Stimulated activated CD4-positive, alpha-beta T cell treated with anti-CD3 and anti-CD28 coated beads, Interleukin-12 subunit alpha, Interleukin-12 subunit beta, amount 100 ng/mL, for 48 hours (primary cell): ENCODE measurements at places on chromosomes 13 and 19.

- no peak for DNase-seq
Measured at GRCh38 chr19:313988-314815, 23.0 kb upstream of the PLPP2 start.

- no peak for DNase-seq
Measured at GRCh38 chr13:109780845-109781383, 5.5 kb downstream of the IRS2 start.

- DNase-seq, result peak; percentile 87
Measured at GRCh38 chr19:52535771-52536447, 8.4 kb downstream of the ZNF808 start.

- no peak for DNase-seq
Measured at GRCh38 chr19:48354332-48354992, 9.3 kb downstream of the TMEM143 start.

DNA sequence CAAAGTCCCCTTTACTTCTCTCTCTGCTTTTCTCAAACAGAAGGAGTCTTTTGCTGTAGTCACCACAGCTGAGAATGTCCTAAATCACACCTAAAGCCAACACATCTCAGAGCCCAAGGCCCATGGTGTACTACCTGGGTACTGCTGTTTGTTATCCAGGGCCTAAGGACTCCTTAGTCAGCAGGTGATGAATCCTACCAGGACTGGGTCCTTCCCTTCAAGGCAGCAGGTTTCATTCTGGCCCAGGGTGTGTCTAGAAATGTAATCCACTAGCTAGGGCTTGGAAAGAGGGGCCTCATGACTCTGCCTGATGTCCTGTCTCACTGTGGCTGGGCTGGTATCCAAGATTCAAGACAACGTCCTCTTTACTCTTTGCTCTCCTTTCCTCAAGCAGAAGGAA, 36.2 kb upstream of the ENOX1 start:
- DNase-seq, result no peak

DNA sequence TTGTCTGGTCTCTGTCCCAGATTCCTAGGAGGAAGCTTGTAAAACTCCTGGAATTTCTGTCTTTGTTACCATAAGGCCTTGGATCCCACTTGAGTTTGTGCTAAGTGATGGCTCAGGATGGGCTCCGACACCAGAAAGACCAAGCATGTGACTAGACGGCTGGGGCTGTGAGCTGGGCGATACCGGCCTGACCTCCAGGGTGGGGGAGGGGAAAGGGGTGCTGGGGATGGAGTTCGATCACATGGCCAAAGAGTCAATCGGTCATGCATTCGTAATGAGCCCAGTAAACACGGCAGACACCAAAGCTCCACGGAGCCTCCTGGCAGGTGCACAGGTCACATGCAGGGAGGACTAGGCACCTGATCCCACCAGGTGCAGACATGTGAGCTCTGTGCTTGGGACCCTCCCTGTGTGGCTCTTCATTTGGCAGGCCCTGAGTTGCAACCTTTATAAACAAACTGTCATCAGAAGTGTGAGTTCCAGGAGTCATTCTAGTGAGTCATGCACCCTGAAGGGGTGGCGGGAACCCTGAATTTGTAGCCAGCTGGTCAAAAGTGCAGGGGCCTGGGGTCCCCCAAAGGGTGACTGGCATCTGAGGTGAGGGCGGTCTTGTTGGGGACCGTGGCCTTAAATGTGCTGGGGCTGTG, 27.1 kb downstream of the ELAVL1 start:
- DNase-seq, result no peak

GRCh38 chr19:10861103-10861651, 10.2 kb upstream of the CARM1 start:
- no peak for DNase-seq

DNA sequence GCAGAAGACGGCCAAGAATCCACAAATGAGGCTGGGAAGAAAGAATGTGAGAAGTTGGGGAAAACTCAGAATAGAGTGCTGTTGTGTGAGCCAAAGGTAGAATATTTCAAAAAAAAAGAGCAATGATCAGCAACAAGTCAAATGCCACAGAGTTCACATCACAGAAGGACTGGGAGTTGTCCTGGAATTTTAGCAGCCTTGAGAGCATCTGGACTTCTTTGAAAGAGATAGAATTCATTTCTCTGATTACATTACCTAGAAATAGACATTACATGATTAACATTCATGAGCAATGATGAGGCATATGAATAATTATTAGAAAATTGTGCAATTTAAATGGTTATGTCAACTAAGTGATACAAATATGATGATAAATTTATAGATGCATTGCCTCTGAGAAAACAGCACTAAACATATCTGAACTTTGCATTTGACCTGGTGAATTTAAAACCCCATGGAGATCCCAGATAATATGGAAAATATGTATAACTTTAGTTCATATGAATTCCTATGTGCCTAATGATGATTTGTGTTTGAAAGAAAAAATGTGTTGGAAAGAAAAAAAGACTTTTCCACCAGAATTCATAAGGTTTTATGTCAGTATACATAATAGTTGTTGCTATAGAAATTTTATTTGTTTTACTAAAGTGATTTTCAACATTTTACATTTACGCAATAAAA, 186.2 kb downstream of the POSTN start:
- DNase-seq, result no peak

GRCh38 chr19:46015687-46016425, 7.0 kb downstream of the PGLYRP1 start:
- DNase-seq, result no peak

- no peak for DNase-seq
Measured at GRCh38 chr19:40512473-40513344, 45.9 kb downstream of the SPTBN4 start.

DNA sequence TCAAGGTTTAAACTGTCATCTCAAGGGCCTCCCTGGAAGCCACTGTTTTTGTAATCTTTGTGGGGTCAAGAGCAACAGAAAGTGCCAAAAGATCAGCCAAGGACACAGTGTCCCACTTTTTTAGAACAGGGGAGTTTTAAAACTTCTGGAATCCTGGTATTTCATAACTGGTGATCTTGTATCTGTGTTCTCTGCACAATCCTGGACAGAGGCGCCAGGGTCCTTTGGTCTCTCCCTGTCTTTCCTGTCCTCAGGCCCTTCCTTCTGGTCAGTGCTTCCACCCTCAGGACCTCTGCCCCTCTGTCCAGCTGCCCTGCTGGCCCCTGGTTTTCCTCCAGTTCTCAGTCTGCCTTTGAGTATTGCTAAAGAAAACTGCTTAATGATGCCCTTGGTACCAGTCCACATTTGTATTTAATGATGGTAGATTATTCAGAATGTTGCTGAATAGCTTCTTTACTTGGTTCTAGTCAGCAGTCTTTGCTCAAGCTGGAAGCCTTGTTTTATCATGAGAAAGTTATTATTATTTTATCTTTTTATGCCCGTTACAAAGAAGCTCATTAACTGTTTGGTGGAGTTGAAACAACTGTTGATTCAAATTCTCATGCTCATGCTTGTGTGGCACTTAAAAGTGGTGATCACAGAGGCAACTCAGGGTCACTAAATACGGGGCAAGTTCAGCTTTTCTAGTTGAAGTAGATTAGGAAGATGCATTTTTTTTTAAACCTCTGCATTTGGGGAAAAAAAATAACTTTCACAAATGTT, 47.5 kb downstream of the WASF3 start:
- DNase-seq, result no peak

- no peak for DNase-seq
Measured at GRCh38 chr13:28426381-28426780, 68.5 kb downstream of the FLT1 start.

- DNase-seq, result no peak
Measured at GRCh38 chr13:42977219-42977659, 14.8 kb downstream of the EPSTI1 start.

- DNase-seq, result no peak
Measured at GRCh38 chr19:4327877-4328242, 10.8 kb downstream of the STAP2 start.

DNA sequence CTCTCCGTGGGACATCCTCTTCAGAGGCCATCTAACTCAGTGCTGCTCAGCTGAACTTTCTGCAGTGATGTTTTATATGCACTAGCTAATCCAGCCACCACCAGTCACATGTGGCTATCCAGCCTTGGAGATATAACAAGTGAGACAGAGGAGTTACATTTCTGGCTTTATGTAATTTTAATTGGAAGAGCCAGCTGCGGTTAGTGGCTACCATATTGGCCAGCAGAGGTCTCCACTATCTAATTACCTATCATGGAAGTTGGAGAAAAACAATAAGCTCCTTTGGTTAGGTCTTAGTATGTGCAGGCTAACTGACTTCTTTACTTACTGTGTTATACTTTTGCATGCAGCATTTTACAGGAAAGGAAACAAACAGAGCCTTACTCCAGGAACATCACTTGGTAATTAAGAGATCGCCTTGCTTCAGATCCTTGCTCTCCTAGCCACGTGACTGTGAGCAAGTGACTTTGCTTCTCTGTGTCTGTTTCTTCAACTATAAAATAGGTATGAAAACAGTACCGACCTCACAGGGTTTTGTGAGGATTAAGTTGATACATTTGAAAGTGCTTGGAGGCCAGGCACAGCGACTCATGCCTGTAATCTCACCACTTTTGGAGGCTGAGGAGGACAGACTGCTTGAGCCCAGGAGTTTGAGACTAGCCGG, 1.6 kb upstream of the KLK10 start:
- DNase-seq, result no peak

DNA sequence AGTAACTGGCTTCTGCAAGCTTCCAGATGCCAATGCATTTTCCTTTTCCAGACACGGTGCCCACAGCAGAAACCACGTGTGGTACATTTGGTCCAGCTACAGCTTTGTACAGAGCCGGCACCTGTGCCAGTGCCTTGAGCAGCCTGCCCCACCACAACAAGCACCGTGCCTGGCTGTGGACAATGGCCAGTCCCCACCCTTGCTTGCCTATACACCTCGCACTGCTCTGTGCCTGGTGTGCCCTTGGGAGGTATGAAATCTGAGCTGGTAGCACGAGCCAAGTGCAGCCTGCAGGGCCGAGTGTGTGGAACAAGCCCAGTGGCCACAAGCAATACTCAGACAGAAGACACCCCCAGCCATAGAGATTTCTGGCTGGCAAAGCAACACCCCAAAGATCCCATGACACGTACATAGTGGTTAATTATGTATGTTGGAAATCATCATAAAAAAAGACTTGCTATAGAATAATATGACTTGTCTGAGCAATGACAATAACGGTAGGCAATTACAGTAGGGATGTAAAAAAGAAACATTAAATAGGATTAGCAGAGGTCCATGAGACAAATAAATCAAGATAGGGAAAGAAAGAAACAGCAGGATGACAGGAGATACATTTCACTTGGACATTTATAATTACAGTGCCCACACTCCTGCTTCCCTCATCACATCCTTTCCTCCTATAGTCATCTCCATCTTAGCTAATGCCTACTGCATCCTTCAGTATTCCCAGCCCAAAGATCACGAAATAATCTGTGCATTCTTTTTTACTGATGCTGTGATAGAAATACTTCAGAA, 1399.5 kb downstream of the PCDH9 start:
- no peak for DNase-seq
